OCI-LY7 (cell line): ENCODE measurements at places on chromosomes 3 and 15.

DNA sequence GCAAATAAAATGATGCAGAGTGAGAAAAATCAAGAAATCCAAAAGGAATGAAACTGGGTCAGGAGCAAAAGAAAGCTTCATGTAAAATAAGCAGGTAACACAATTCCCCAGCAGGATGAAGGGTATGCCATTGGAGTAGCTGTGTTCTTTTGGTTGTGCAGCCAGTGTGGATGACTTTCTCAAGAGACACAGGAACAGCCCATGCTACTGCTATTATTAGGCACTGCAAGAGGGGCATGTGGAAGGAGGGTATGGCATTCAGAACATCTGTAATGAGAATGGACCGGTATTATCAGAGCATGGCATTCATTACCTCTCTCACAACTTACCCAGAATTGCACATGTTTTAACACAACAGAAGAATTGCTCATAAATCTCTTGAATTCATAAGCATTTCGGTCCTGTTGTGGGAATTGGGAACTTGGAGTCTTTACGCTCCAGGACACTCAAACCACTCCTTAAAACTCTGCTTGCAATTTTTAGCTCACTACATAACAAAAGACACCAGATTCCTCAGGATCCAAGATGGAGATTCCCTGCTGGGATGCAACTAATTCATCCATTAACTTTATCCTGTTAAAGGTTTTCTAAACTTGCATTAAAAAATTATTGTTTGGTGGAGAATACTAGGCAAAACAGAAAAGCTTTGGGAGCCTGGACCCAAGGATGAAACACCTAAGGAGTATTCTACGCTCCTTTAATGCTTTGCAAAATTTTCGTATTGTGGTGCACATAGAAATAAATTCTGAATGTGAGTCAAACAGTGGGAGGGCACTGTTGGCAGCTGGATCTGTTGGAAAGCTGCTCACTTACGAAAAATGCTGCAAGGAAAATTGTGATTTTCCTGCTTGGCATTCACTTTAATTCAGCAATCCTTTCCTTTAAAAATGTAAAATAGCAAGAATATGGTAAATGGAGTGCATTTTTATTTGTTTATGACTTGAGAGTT, 34.6 kb upstream of the CDIN1 start:
- no peak for DNase-seq

GRCh38 chr15:70401709-70402108, 304.0 kb upstream of the TLE3 start:
- DNase-seq, result no peak

DNA sequence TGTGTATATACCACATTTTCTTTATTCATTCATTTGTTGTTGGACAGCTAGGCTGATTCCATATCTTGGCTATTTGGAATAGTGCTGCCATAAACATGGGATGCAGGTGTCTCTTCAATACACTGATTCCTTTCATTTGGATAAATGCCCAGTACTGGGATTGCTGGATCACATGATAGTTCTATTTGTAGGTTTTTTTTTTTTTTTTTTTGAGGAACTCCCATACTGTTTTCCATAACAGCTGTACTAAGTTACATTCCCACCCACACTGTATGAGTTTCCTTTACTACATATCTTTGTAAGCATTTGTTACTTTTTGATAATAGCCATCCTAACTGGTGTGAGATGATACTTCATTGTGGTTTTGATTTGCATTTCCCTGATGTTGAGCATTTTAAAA, 437.7 kb downstream of the DIPK2A start:
- DNase-seq, result no peak

- no peak for DNase-seq
These were observed 762.8 kb downstream of the VGLL3 start for GRCh38 chr3:86228101-86228500.

GRCh38 chr3:42590989-42591756, 513 bp downstream of the SS18L2 start:
- DNase-seq, result peak; percentile 25

DNA sequence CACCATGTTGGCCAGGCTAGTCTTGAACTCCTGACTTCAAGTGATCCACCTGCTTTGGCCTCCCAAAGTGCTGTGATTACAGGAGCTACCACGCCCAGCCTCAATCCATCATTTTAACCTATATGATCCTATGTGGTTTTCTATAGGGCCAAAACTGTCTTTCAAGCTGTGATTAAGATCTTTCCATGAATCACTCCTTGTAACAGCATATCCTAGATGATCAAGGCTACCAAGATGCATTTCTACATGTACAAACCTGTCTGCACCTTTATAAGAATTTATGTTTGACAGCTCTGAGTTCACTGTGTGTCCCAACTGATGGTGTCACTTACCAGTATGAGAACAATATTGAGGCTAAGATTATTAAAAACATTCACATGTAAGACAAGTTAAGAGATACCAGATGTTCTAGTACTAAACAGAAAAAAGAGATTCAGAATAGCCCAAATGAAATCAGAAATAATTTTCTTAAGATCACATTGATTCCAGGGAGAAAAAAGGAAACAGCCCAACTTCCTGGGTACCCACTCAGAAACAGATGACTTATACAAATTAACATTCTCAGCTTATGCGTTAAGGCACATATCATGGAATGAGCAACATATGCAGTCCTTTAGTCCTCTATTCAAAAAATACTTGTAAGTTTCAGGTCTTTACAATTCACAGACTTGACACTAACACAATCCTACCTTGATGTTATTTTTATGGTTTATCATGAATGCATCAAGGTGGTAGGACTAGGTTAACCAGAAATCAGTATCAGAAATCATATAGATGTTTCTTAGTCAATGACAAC, 24.8 kb upstream of the PPIB start:
- DNase-seq, result no peak

DNA sequence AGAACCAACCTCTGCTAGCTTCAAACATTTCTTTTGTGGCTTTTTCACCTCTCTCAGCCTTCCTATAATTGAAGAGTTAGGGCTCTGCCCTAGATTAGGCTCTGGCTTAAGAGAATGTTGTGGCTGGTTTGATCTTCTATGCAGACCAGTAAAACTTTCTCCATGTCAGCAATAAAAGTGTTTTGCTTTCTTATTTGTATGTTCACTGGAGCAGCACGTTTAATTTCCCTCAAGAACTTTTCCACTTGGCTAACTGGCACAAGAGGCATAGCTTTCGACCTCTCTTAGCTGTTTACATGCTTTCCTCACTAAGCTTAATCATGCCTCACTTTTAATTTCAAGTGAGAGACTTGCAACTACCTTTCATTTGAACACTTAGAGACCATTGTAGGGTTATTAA, 964.7 kb downstream of the ROBO2 start:
- no peak for DNase-seq

DNA sequence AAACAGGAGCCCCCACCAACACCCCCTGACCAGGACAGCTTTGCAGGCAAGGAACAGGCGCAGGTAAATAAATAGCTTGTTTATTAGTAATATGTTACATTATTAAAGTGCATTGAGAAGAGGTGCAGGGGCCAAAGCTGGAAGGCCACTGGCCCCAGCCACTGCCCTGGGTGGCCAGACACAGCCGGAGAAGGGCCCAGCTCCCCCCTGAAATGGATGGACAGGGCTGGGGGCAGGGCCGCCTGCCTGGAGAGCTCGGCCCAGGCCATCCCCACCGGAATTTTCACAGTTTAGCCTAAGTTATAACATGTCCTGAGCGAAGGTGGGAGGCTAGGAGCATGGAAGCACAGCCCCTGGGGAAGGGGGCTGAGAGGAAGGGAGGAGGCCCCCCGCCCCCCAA, 24.5 kb downstream of the SEMA7A start:
- DNase-seq, result no peak

DNA sequence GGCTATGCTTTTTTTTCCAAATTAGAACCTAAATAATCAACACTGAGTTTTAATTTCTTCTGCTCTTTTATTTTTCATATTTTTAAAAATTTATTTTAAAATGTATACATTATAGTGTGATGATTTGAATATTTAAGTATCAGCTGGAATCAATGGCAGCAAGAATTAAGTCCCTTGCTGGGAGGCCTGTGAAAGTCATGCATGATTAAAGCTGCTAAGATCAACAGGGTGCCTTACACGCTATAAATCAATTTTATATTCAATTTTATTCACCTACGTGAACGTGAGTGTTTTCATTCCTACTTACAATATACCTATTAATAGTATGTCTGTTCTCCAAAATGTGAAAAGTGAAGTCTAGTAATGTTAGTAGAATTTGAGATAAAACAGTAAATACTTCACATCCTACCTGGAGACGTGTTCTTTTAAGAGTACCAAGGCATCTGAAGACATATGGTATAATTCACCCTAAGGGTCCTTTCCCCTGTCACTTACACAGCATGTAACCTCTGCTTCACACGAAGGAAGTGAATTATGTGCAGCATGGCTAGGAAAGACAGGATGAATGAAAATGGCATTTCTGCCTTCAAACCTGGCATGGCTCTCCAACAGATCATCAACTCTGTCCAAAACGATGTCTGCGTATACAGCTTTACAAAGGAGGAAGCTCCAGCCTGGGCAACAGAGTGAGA, 640.4 kb upstream of the ROBO1 start:
- no peak for DNase-seq

GRCh38 chr15:76134537-76134936, 74.8 kb downstream of the TMEM266 start:
- no peak for DNase-seq

DNA sequence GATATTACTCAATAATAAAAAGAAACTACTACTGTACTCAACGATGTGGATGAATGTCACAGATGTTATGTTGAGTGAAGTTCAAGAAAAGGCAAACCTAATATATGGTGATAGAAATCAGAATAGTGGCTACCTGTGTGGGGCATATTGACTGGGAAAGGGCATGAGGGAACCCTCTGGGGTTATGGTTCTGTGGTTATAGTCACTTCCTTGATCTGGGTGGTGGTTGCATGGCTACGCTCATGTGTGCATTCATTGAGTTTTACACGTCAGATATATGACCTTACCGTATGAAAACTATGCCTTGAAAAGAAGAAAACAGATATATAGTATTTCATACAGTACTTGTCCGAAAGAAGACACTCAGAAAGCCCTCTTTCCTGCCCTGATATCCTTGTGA, 331.0 kb upstream of the LRRFIP2 start:
- no peak for DNase-seq

DNA sequence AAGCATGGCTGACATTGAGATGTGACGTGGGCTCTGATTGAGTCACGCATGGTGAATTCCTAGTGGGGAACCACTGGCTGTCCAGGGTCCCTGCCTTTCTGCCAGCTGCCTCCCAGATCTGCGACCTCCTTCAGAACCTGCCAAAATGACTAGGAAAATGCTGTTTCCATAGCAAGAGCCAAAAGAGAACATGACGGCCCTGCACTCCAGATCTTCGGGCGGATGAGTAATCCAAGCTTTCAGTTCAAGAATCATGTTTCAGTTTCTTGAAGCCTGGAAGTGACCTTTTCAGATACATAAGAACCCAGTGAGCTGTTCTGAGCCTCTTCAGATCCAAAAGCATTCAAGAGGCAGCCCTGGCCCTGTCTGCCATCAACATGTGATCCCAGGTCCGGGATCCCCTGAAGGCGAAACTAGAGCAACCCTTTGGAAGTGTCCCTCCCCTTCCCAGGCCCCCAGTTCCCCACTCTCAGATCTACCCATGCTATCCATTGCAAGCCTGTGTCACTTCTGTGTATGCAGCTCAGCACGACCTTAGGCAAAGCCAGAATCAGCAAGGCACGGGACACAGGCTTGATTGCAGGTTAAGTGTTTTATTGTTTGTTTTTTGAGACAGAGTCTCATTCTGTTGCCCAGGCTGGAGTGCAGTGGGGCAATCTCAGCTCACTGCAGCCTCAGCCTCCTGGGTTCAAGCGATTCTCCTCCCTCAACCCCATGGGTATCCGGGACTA, 19.7 kb downstream of the ANKRD63 start:
- no peak for DNase-seq

- no peak for DNase-seq
These were observed 630.4 kb upstream of the TBL1XR1 start for GRCh38 chr3:177827511-177828207.

DNA sequence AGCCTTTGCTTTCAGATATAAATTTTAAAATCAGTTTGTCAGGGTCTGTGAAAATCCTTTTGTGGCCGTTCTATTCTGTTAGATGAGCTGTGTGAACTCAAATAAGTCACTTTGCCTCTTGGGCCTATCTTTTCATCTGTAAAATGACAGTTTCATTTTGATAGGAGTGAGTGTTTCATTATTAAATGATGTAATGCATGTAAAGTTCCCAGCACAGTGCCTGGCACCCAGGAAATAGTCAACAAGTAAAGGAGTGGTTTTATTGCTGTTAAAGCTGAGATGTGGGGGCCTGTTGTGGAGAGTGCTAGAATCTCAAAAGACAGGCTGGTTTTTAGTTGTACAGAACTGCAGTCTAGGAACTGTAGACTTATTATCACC, 394.5 kb upstream of the CFAP20DC start:
- DNase-seq, result no peak

DNA sequence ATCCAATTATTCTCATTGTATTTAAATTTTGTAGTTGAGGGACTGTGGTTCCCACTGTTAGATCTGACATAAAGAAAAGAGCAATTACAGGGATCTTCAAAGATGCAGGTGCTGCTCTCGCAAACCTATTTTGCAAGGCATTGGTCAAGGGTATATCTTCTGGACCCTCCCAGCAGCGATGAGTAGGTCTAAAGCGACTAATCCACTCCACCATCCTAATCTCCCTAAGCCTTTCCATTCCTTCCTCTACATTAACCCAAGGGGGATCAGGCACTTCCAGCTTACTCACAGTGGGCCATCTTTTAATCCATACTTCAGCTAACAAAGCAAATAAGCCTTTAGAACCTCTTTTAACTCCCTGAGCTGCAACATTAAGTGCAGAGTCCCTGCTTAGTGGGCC, 37.0 kb upstream of the CPOX start:
- no peak for DNase-seq

GRCh38 chr3:76687019-76687418, 352.9 kb upstream of the ROBO2 start:
- DNase-seq, result no peak

- DNase-seq, result no peak
These were observed 14.5 kb upstream of the JMJD7 start for GRCh38 chr15:41813426-41813825.

DNA sequence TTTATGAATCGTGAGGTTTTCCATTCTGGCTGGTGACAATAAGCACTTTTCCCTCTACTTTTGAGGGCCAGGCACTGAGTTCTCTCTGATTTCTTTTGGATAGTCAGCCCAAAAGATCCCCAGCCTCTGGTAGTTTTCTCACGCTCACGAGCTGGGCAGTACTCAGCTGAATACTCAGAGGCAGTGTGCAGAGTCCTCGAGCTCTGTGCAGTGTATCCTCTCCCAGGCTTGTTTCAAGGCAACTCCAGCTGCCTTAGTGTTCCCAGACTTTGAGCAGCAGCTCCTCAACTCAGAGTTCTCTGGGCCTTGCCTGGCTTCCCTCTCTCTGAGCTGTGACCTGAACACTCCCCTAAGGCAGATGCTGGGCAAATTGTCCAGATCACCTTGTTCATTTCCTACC, 59.1 kb upstream of the IQSEC1 start:
- DNase-seq, result no peak
